NCI-H1105 treated with DMSO at 0.1 percent for 48 hours (cell line): ENCODE measurements at places on chromosomes 3 and 15.

DNA sequence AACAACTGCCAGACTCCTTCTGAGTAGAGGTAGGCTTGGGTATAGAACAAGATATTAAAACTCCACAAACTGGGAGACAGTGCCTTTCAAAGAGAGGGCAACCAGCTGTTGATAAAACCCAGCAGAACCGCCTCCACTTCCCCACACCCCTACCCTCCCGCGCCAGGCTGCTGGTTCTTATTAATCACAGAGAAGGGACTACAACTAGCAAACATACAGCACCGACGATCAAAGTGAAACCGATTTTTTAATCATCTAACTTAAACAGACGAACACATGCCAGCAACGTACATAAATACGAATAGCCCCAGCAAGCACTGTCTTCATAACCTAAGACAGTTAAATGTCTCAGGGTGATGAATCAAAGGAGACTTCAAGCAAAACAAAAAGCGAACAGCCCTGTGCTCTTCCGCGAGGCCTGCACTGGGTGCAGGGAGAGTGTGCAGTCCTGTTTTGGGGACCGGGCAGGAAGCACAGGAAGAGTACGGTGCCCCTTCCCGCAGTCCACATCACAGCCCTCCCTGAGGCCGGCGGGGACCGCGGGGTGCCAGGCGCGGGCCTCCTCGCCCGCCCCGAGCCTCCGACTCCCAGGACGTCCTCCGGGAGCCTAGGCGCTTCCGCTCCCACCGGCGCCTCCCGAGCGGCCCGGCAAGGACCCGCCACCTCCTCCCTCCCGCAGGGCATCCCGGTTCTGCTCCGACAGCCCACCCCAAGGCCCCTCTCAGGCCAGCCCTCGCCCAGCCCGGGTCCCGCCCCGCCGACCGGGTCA is 75.1 kb upstream of the VGLL4 start:
- peak; percentile 27 for DNase-seq

DNA sequence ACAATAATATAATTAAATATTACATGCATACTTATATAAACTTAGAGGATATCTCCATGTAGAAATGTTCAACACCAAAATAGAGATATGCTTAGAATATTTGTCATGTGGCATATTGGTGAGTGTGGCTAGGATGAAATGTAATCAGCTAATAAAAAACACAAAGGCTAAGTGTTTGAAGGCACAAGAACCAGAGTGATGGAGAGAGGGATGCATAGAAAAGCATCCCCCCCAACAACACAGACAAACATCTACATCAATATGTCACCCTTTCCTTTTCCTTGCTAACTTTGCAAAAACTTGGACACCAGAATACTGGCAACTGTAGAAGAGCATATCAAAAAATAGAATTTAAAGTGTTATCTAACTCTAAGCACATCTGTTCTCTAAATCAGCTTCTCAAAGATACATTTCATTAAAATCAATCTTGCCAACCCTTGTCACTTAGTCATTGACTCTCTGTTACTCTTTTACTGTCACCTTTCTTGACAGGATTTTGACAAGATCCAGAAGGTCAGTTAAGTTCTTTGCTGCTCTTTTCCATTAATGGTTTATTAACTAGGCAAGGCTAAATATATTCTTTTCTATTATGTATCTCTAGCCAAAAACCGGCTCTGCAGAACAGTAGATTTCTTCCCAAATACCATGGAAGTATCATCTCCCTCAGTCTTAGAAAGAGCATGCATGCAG is 695.9 kb downstream of the OTOL1 start:
- DNase-seq, result no peak

- no peak for DNase-seq
Measured at GRCh38 chr15:86591158-86591557, 511.5 kb downstream of the AGBL1 start.

DNA sequence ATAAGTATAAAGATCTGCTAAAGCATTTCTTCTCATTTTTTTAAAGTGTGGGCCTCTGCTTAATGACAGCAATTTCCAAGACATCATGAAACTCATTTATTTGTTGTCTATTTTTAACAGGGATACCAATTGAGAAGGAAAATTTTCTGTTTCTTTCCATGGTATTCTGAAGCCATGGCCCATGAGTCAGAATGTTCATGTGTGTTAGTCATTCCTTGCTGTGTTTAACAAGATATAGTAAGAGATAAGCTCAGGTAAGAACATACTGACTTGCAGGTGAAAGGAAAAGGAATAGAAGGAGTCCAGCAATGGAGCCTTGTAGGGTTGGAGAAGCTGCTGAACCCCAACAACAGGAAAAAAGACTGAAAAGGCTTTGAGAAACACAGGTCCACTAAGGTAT is 17.0 kb upstream of the ARID3B start:
- no peak for DNase-seq

DNA sequence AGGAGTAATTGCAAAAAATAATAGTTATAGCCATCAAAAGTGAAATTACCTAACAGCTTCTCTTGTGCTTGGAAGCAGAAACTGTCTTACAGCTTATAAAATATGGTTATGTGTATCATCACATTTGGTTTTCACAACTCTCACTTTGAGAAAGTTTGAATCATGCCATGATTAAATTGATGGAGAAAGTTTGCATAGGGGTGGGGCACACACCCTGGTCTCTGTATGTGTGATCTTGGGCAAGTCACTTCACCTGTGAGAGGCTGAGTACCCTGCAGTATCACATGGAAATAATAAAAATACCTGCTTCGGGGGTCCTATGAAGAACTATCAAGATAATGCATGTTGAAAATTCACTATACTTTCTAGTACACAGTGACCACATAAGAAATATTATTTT is 471.4 kb downstream of the RAP2B start:
- DNase-seq, result no peak

GRCh38 chr15:90558171-90558573 is 28.4 kb downstream of the CRTC3 start:
- DNase-seq, result no peak

DNA sequence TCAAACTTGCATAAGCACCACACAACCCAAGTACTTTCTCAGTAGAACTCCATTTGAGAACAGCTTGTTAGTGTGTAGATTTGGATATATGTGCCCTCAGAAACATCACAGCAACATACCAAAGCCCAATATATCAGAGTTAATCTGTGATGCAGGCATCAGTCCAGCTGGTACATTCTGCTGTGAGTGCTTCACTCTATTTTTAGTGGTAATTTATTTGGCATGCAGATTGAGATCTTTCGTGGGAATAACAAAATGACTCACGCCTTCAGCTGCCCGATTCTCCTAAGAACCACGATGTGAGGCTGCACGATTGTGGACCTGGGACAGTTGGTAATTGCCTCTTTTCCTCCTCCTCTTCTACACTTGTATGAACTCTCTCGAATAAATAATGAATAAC is 730.7 kb downstream of the SQOR start:
- peak; percentile 26 for DNase-seq

- DNase-seq, result no peak
Measured at GRCh38 chr15:81507831-81508230, 133.8 kb upstream of the TMC3 start.

GRCh38 chr3:38129058-38129457 is 7.9 kb downstream of the ACAA1 start:
- DNase-seq, result no peak

GRCh38 chr15:22810853-22811338 is 24.5 kb downstream of the NIPA1 start:
- DNase-seq, result no peak

GRCh38 chr15:94744080-94744793 is 512.9 kb downstream of the MCTP2 start:
- peak; percentile 2 for DNase-seq

DNA sequence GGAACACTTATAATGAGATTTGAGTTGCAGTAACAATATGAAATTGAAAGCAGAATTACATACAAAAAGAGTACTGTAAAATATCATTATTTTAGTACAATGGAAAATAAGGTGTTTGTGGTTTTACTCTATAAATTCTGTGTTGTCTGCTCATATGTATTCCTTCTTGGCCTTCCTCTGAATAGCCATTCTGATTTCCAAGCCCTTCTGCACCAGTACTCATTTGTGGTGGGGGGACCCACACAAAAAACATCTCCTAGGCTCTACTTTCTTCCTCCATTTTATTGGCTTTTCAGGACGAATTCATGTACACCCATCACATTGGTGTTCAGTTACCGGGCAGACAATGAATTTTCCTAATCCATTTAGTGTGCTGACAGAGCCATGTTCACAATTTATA is 338.2 kb downstream of the ERC2 start:
- no peak for DNase-seq

DNA sequence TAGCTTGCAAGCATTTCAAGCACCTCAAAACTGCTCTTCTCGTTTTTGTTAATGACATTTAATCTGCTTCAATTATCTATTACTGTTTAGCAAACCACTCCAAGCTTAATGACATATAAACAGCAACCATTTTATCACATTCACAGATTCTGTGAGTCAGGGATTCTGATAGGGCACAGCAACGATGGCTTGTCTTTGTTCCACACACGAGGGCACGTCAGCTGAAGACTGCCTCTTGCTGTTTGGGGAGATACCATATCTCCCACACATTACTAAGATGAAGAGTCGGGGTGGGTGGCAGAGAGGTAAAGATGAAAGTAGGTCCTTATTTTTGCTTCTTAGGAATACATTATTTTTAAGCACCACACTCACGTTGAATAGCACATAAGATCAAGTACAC is 19.3 kb downstream of the CPOX start:
- DNase-seq, result peak; percentile 79

DNA sequence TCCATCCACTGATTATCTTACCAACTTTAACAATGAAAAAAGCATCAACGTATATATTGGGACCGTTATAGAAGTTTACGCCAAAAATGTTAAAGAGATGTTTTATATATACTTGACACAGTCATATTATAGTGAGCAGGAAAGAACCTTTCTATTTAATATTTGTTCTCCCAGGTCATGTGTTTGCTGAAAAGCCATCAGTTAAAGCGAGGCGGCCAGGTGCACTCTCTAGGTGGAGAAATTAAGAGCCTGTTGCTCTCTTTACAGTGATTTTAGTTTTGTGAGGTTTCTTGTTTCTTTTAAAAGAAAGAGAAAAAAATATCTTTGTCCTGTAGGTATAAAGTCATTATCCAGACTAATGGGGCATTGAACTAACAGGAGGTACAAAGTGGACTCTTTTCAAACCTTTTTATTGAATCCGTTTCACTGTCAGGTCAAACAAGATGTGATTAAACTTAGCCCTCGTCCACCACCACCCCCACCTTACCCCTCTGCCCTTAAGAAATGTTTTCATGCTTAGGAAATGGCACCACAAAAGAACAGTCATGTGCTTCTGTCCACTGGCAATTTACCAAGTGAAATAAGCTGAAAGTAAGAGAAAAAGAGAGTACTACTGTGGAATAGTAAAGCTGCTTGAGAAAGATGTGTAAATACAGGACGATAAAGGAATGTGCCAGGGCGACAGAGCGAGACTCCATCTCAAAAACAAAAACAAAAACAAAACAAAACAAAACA is 279.9 kb downstream of the PTPRG start:
- DNase-seq, result no peak

DNA sequence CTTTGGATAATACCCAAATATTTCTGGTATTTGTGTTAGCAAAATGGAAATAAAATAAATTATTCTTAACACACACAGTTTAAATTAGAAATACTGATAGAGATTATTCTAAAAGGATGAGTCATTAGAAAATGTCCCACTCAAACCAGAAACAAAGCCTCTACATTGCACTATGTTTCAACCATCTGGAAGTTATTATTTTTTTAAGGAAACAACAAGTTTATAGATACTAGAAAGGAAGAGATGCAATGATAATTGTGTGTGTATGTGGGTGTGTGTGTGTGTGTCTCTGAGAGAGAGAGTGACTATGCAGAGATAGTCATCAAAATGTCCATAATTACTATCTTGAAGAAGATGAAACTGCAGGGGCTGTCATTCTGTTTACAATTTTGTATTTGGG is 1340.5 kb downstream of the ROBO1 start:
- no peak for DNase-seq

DNA sequence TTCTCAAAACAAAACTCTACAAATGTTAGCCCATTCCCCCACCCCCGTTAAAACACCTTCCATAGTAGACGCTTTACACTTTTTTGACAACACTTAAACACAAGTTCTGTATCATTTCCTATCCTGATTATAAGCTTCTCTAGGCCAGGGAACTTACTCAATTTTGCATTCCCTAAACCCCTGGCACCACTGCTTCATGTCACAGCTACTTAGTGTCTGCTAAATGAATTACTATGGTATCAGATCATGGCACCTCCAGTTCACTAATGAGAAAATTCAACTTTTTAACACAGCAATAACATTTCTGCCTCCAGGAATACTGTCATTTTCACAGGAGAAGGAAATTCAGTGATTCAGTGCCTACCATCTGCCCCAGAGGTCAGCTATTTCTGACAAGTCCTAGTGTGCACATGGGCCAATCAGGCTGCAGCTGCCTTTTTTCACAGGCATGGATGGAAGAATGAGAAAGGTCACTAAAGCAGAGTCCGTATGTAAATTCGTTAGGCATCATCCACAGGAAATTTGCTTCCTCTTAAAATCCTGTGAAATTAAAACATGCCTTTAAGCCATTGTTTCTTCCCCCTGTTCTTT is 18.5 kb downstream of the SFMBT1 start:
- DNase-seq, result no peak

DNA sequence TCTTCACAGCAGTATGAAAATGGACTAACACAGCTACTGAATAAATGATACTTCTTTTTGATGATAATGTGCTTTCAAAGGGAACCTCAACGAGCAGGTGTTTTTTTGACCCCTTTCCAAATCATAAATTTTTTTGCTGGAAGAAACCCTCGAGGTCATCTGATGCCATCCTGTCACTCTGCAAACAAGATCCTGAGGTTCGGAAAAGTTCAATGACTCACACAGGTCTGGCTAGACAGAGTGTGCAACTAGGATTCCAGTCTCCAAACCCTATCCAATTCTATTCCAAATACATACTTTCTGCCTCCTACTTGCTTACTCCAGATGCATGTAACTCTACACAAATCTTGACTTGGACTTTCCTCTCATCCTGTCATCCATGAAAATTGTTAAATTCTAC is 124.7 kb downstream of the NEDD4 start:
- no peak for DNase-seq

- peak; percentile 53 for DNase-seq
Measured at GRCh38 chr15:26864664-26865191, 2.1 kb upstream of the GABRA5 start.

DNA sequence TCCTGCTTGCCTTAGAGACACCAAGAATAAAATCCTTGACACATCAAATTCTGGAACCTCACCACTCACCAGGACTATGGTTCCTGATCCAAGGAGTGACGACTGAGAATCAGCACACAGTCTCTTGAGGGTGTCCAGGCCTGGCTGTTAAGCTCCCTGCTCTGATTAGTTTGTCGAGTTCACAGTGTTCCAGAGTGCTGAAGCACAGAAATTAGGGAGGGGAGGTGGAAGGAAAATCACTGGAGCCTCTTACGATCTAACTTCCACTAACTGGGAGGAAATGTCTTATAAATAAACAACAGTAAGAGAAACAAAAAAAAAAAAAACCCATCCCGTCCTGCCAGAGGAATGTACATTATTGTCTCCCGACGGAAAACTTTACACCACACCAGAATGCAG is 330.2 kb downstream of the TIGIT start:
- DNase-seq, result no peak
